ENCODE measurements at places on chromosomes 1 and 21.

- DNase-seq = no peak
Observed at GRCh38 chr1:225595974-225596551, 56.9 kb downstream of the ENAH start.

DNA sequence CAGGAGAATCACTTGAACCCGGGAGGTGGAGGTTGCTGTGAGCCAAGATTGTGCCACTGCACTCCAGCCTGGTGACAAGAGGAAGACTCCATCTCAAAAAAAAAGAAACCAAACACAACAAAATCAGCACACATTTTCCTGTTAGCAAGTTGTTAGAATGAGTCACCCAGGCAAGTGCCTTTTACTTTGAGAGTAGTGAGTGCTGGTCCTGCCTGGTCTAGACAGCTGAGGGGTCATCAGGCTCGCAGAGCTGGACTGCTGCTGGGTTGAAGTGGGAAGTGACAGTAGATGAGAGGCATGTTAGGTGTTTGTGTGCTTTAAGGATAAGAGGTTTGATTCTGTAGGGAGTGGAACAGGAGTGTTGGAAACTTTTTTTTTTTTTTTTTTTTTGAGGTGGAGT lies 31.9 kb downstream of the GNPAT start:
- DNase-seq = no peak

- DNase-seq = no peak
Observed at GRCh38 chr1:226737819-226738420, 1.2 kb downstream of the ITPKB start.

DNA sequence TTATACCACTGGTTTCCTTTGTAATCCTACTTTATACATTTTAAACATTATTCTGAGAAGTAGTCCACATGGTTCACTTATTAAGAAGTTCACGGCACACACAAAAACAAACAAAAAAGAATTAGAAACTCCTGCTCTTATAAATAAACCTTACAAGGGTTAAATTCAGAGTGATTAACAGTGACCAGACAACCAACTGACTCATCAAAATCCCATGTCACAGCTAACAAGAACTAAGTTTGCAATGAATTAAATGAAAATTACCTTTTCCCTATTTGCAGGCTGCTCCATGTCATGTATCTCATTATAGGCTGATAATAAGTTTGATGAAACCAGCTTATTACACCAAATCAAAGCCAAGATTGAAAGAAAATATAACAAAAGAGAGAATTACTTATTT lies 77.5 kb downstream of the PUM1 start:
- no peak for DNase-seq

- no peak for DNase-seq
Observed at GRCh38 chr1:100151679-100152078, 18.7 kb downstream of the TRMT13 start.

DNA sequence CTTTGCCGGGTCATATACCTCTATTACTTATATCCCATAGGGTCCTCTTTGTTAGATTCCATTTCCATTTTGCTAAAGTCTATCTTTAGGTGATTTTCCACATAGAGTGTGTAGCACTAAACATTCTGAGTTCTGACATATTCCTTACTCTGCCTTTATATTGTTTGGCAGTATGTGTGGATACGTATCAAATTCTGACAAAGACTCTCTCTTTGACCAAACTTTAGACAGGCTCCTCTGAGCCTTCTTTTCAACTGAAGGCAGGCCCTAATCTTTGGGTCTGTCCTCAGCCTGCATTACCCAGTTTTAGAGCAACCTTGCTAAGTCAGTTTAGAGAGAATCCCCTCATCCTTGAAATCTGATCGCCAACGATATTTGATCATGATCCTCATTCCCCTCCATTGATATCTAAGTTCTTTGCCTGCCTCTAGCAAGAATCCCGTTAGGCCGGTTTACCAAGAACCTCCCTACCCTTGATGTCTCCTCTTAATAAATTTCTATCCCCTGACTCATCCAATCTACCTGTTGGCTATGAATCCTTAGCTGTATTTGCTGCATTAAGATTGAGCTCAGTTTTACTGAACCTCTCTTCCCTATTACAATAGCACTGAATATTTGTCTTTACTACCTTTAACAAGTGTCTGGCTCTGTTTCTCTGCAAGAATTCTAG lies 10.4 kb upstream of the PPT1 start:
- no peak for DNase-seq

DNA sequence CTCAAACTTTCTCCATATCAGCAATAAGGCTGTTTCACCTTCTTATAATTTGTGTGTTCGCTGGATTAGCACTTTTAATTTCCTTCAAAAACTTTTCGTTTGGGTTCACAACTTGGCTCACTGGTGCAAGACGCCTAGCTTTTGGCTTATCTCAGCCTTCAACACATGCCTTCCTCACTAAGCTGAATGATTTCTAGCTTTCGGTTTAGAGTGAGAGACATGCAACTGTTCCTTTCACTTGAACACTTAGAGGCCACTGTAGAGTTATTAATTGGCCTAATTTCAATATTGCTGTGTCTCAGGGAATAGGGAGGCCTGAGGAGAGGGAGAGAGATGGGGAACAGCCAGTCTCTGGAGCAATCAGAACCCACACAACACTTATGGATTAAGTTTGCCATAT lies 41.2 kb upstream of the IFNLR1 start:
- DNase-seq = no peak

DNA sequence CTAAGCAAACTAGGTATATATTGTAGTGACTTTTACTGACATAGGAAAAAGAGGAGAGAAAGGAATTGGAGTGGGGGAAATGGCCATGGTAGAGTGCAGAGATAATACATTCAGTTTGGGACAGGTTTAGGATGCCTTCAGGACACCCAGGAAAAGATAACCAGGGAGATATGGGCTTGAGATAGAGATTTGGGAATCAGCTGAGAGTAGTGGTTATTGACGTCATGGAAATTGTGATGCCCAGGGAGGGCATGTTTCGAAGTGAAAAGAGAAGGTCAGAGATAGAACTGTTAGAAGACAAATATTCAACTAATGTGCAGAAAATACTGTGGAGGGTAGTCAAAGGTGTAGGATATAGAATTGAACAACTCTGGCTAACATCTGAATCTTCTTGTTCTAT lies 40.6 kb downstream of the CAMSAP2 start:
- DNase-seq = no peak

GRCh38 chr1:173484276-173484675 lies 7.1 kb downstream of the PRDX6 start:
- no peak for DNase-seq

DNA sequence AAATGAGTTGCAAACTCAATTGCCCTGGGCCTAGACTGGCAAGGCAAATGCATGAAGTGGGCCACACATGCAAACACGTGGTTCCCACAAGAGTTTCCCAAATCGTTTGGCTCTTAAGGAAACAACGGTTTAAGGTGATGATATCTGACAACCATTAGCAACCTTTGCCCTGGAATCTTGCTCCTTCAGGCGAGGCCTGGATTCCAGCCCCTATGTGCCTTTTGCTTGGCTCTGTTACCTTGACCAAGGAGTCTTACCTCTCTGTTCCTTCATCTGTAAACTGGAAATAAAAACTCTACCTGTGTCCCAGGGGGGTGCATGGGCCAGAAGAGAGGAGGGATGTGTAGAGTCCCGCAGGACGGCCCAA lies 72.1 kb upstream of the CASZ1 start:
- DNase-seq = no peak

- no peak for DNase-seq
Observed at GRCh38 chr1:19455353-19455752, 30.0 kb downstream of the CAPZB start.

DNA sequence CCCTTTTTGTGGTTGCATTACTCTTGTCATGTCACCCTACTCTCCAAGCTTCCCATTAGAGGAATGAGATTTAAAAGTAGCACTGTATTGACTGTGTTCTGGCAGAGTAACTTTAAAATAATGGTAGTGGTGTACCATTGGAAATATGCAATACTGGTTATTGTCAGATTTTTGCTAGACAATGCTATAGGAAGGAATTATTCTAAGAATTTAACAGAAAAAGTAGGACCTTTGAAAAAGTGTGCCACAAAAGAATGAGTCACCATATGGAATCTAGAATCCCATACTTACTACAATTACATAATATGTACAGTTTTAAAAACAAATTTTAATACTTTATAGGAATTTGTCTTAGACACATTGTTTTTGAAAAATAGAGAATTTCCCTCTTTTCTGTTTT lies 13.8 kb downstream of the MIER1 start:
- DNase-seq = no peak

- DNase-seq = no peak
Observed at GRCh38 chr1:41051022-41051421, 29.5 kb upstream of the SLFNL1 start.

GRCh38 chr1:216688127-216688657 lies 35.0 kb downstream of the ESRRG start:
- no peak for DNase-seq

- DNase-seq = no peak
Observed at GRCh38 chr1:179090522-179090921, 8.7 kb downstream of the TOR3A start.

DNA sequence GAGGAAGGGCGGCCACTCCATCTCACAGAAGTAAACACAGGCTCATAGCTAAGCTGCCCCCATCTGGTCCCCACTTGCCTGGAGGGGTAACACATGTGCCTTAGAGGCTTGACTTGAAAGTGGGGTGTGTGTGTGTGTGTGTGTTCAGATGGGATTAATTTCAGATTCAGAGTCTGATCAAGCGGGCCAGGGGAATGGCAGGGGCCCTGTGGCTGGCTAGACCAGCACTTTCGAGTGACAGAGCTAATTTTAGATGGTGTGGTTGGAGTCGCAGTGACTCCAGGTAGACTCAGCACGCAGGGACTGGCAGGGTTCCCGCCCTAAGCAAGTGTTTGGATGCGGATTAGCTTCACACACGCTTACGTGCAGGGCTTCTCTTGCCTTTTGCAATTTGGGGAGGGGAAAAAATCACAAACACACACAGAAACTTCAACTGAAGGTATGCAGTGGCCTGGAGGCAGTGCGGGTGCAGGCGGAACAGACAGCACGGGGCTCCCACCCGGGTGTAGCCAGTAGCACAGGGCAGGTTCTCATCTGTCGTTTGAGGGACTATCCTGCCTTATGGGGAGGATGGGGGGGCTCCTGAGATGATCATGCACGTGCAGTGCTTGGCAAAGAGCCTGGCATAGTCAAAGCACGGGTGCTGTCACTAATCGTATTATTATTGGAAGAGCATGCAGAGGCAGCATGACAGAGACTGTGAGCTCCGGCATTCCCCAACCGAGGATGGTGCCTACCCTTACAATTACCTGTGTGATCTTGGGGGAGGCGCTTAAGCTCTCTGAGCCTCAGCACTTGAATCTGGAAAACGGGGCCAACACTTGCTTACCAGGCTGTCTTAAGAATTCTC lies 1.3 kb downstream of the EDN2 start:
- no peak for DNase-seq

DNA sequence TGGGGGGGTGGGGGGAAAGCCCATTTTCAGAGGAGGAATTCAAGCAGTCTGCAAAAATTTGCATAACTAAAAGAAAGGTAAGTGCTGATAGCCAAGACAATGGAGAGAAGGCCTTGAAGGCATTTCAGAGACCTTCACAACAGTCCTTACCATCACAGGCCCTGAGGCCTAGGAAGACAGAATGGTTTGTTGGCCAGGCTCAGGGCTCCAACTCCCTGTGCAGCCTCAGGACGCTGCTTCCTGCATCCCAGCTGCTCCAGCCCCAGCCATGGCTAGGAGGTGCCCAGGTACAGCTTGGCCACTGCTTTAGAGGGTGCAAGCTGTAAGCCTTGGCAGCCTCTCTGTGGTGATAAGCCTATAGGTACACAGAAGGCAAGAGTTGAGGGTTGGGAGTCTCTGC lies 571.6 kb downstream of the MATN1 start:
- DNase-seq = no peak

DNA sequence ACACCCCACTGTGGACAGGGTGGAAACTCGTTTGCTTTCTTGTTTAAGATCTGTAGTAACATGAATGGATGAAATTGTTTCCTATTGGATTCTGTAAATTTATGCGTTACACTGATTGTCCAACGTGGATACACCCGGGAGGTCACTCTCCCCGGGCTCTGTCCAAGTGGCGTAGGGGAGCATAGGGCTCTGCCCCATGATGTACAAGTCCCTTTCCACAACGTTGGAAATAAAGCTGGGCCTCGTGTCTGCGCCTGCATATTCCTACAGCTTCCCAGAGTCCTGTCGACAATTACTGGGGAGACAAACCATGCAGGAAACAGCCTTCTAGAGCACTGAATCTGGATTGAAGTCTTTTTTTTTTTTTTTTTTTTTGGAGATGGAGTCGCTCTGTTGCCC lies 1.4 kb downstream of the RCC1 start:
- DNase-seq = no peak

GRCh38 chr1:235279694-235280093 lies 48.3 kb downstream of the ARID4B start:
- no peak for DNase-seq

- no peak for DNase-seq
Observed at GRCh38 chr1:225950905-225951497, 10.0 kb upstream of the LEFTY2 start.

GRCh38 chr1:22408230-22408629 lies 43.4 kb upstream of the ZBTB40 start:
- no peak for DNase-seq

GRCh38 chr1:178183796-178184195 lies 89.9 kb downstream of the RASAL2 start:
- DNase-seq = no peak

Data from SHP77 (cell line).